Activated T-cell treated with anti-CD3 and anti-CD28 coated beads, Interleukin-2, amount 50 U/mL, for 24 hours (primary cell): ENCODE measurements at places on chromosomes 2 and 18.
A peak's percentile ranks its signal among the peaks of the same experiment; 100 is the strongest.

DNA sequence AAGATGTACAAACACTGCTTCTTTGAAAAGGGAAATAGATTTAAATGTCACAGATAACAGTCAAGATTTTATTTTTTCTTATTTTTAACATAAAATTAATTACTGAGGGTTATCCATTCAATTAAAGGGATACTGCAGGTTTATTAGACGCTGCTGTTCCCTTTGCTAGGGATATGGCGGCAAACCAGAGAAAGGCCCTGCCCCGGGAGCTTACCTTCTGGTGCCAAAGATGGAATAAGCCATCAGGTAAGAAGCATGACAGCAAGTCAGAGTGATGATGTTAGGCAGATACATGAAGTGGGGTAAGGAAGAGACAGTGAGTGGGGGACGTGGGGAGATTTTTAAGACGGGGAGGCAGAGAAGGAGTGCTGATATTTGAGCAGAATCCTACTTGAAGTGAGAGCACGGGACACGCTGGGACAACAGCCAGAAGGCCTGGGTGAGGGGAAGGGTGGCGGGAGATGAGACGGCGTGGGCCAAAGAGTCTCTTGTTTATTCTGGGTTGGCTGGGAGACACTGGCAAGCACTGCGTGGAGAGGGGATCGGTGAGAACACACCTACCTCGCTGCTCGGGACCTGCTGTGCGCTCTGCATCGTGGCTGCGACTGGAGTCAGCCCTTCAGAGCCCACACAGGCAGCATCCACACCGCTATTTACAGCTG lies 250.5 kb upstream of the TMEM200C start:
- no peaks in the 10 kb centered on the region for H3K27me3 ChIP-seq
- H3K4me3 ChIP-seq = no peak overlapping the region
- H3K4me1 ChIP-seq = no peaks in the 10 kb centered on the region
- no peak for DNase-seq
- H3K36me3 ChIP-seq = no peaks in the 10 kb centered on the region
- no peak overlapping the region for H3K27ac ChIP-seq

DNA sequence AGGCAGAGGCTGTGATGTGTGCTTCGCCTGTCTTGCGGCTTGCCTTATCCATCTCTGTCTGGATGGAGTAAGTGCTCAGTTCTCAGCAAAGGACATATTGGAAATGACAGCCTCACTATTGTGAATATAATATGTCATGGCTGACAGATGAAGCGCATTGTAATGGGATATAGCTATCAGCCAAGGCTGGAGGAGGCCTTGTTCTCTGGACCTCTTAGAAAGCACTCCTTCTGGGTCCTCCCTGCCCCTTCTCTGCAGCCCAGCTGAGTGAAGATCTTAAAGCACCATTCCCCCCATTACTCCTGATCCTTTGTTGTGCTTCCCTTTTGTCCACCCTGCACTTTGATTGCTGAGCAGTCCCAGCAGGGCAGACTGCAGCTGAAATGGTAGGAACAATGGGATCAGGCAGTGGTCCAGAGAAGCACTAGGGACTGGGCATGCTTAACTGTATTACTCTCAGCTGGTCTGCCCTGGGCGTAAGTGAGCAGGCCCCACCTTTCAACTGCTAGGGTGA lies 265.3 kb downstream of the SETBP1 start:
- peaks cover 3% of the 10 kb centered on the region for H3K27me3 ChIP-seq
- DNase-seq = no peak
- no peaks in the 10 kb centered on the region for H3K4me1 ChIP-seq

GRCh38 chr2:222504191-222504590 lies 79.8 kb downstream of the SGPP2 start:
- no peak overlapping the region for H3K4me3 ChIP-seq
- no peaks in the 10 kb centered on the region for H3K36me3 ChIP-seq
- H3K27me3 ChIP-seq = peaks cover 4% of the 10 kb centered on the region
- no peak for DNase-seq
- no peak overlapping the region for H3K27ac ChIP-seq

- peaks cover 88% of the 10 kb centered on the region for H3K36me3 ChIP-seq
- H3K27ac ChIP-seq = no peak overlapping the region
- H3K4me1 ChIP-seq = no peaks in the 10 kb centered on the region
- H3K27me3 ChIP-seq = no peaks in the 10 kb centered on the region
- no peak for DNase-seq
Measured at GRCh38 chr2:177433402-177433801, 40.8 kb downstream of the AGPS start.

- H3K4me3 ChIP-seq = no peak overlapping the region
- H3K27me3 ChIP-seq = no peaks in the 10 kb centered on the region
- H3K36me3 ChIP-seq = peaks cover 88% of the 10 kb centered on the region
- no peak for DNase-seq
- peak overlapping the region; percentile 67 for H3K27ac ChIP-seq
Measured at GRCh38 chr2:186493564-186494085, 7.6 kb downstream of the ZC3H15 start.

DNA sequence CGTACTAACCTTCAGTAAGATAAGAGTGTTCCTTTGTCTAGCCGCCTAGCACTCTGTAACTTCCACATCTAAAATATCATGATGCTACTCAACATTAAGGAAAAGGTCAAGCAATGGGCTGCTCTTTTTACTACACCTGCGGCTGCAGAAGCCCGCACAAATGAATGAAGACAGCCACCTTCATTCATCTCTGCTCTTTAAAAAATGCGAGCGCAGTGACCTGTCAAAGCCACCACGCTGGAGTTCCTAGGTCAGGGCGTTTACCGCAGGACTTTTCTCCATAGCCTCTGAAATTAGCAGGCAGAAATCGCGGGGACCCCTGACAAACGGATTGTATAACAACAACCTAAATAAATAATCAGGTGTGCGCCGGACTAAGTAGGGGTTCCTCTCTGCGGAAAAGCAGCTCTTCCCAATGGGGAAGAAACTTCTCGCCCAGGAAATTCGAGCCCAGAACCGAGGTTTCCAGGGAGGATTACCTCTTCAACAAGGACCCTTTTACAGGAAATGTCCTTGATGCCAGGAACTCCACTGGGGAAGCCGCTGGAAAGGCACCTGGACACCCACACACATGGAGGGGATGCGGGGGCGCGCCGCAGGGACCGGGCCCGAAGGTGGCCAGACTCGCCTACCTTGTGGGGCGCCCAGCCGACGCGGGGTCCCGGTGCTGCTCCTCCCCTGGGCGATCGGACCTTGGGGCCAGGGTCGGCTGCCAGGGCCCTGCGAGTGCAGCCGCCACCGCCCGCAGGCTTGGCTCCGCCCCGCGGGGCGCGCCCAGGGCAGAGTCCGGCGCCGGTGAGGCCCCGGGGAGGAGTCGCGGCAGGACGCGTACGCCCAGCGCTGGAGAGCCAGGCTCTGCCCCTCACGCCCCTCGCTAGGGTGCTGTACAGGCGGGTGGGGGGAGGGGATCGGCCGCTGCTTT lies at the start of gene CCDC68:
Gene CCDC68 (minus strand): TSS at position 758 of the 922 bp plus-strand sequence. CDS start 16,670 bp downstream, outside the sequence.
- H3K27ac ChIP-seq = no peak within 1 kb of the TSS
- peaks cover 67% of the 10 kb centered on the region for H3K27me3 ChIP-seq
- H3K36me3 ChIP-seq = no peaks in the 10 kb centered on the region
- H3K4me3 ChIP-seq = peak within 1 kb of the TSS; percentile 50

DNA sequence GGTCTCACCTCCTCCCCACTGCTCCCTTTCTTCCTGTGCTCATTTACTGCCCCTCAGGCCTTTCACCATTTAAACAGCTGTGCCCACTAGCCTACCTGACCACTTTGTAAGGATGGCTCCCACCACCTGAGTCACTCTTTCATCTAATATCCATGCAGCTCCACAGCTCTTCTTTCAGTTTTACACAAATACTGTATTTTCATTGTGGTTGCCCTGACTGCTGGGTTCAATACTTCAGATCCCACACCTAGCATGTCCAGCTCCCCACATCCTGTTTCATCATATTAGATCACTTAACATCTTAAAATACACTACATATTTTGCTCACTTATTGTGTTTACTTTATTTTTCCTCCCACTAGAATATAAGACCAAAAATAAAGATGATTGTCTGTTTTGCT lies 1110.6 kb downstream of the TSN start:
- no peaks in the 10 kb centered on the region for H3K27me3 ChIP-seq
- no peak for DNase-seq

DNA sequence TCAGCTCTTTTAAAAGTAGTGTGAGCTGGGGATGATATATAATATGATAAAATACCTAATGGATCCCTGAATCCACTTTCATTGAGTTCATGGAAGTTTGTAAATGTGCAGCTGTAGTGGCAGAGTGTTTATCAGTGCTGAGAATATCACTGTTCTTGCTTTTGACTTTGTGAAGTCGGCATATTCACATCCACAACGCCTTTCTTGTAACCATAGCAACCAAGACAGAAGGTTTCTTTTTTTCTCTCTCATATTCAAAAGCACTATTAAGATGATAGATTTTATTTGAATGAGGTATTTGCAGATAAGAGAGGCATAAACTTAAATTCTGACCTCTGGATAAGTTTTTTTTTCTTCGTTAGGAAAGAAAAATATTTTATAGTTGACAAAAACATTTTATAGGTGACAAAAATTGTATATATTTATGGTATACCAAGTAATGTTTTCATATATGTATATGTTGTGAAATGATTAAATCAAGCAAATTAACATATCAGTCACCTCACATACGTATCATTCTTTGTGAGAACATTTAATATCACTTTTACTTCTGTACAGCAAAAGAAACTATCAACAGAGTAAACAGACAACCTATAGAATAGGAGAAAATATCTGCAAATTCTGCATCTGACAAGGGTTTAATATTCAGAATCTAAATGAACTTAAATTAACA lies 130.0 kb downstream of the PLCL1 start:
- no peaks in the 10 kb centered on the region for H3K27me3 ChIP-seq
- H3K27ac ChIP-seq = peak overlapping the region; percentile 7
- peaks cover 50% of the 10 kb centered on the region for H3K4me1 ChIP-seq

GRCh38 chr18:28581521-28582071 lies 404.7 kb upstream of the CDH2 start:
- no peak overlapping the region for H3K4me3 ChIP-seq
- H3K4me1 ChIP-seq = no peaks in the 10 kb centered on the region
- H3K36me3 ChIP-seq = no peaks in the 10 kb centered on the region
- no peak for DNase-seq
- H3K27me3 ChIP-seq = no peaks in the 10 kb centered on the region
- H3K27ac ChIP-seq = no peak overlapping the region

- H3K27ac ChIP-seq = no peak overlapping the region
- no peaks in the 10 kb centered on the region for H3K4me1 ChIP-seq
- no peak overlapping the region for H3K4me3 ChIP-seq
- no peaks in the 10 kb centered on the region for H3K36me3 ChIP-seq
- no peak for DNase-seq
Measured at GRCh38 chr18:61155586-61155985, 177.6 kb upstream of the CDH20 start.

- H3K27me3 ChIP-seq = no peaks in the 10 kb centered on the region
- H3K27ac ChIP-seq = no peak overlapping the region
- no peaks in the 10 kb centered on the region for H3K4me1 ChIP-seq
Measured at GRCh38 chr2:132897111-132897510, 227.1 kb upstream of the LYPD1 start.

DNA sequence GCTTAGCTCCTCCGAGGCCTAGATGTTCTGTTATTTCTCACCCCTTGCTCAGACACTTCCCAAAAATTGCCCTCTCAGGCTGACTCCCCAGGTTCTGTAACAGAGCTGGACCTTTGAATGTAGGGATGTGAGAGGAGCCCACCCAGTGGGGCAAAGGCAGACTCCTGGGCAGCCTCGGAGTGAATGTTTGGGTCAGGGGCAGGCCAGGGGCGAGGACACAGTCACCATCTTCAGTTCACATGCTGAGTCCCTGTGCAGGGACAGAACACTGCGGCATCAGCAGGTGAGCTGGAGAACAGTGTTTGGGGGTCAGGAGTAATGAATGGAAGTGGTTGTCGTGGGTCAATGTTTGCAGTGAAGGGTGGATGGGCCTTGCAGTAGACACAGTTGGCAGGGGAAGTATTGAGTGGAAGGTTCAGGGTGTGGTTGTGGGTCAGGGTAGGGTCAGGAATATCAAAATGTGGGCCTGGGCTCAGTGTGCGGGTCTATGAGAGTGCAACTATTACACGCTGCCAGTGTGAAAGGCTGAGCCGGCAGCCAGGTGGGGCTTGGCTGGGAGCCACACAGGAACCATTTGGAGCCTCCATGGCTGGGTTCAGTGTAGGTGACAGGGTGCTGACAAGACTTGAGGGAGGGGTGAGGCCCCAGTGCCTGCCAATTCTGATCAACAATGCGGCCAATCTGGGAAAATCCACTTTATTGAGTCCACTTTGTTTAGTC lies 4.4 kb downstream of the IHH start:
- no peak overlapping the region for H3K4me3 ChIP-seq
- peaks cover 21% of the 10 kb centered on the region for H3K4me1 ChIP-seq
- H3K27ac ChIP-seq = no peak overlapping the region
- no peak for DNase-seq

DNA sequence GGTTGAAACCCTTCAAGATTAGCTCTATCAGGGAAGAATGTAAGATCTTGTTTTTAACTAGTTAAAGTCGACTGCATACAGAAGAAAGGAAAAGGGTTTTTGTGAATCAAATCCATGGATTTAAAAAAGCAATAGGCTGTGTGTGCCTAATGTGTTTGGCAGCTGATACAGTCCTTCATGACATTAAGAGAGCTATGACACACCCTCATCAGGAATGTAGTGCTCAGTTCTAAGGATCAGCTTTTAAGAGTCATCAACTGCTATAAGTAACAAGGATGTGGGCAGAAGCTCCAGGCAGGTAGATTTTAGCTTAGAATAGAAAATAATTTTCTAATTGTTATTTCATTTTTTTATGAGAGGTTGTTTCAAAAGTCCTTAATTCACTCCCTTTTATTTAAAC lies 52.9 kb downstream of the PPP1R1C start:
- no peaks in the 10 kb centered on the region for H3K27me3 ChIP-seq
- no peak for DNase-seq
- no peak overlapping the region for H3K4me3 ChIP-seq
- no peaks in the 10 kb centered on the region for H3K36me3 ChIP-seq

- peaks cover 39% of the 10 kb centered on the region for H3K27me3 ChIP-seq
- no peak overlapping the region for H3K27ac ChIP-seq
- no peaks in the 10 kb centered on the region for H3K36me3 ChIP-seq
- DNase-seq = no peak
- H3K4me1 ChIP-seq = peaks cover 3% of the 10 kb centered on the region
Measured at GRCh38 chr18:12398625-12399024, 9.1 kb upstream of the PRELID3A start.

DNA sequence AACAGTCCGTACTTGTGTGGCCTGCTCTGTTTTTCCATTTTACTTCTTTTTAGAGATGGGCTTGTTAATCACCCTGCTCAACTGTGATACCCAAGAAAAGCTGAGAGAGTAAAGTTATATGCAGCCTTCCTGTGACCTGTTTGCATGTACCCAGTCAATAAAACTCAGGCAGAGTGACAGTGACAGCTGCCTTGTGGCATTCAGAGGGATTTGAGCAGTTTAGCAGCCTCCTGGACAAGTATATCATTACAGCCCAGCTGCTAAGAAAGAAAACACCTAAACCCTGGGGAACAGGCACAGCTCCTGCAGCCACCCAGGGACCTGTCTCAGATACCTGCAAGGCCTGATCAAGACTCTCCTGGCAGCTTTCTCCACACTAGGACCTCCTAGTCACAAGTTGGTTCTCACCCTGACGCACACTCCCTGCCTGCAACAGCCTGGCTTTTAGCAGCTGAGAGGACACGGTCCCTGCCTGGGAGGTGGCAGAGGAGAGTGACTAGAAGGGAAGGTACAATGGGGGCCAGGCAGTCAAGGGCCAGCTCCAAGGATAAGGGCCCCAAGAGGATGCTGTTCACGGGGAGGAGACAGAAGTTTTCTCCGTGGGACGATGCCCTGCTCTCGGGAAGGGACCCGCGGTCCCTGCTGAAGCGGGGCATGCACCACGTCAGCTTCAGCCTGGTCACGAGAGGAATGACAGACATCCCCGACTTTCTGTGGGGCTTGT lies at the start of gene LRRC30:
Gene LRRC30 (plus strand): TSS at position 464 of the 724 bp plus-strand sequence. CDS start 50 bp downstream, at position 514.
- no peaks in the 10 kb centered on the region for H3K27me3 ChIP-seq
- no peak within 1 kb of the TSS for H3K27ac ChIP-seq
- DNase-seq = no peak
- no peak within 1 kb of the TSS for H3K4me3 ChIP-seq
